Liver (tissue), 10 donors: ENCODE measurements at places on chromosomes 4 and X. TPM values are rescaled to one million over a fixed set of nuclear protein-coding genes. Genes with fewer than 3 reads are reported as not detected.

DNA sequence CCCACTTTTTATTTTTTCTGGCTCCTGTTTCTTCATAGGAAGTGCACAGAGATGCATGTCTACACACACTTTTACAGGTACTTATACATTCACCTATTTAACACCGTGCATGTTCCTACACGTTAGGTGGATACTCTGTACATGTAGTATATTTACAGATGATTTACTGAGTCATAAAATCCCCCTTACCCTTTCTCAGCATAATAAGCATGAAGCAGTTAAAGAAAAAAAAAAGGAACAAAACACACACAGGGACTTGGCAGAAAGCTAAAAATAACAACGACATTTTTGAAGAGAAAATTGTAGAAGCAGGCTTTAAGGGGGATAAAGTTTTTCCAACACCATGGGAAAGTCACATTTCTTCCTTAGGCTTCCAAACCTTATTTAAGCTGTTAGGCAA, 96.4 kb upstream of the IQCM start:
- DNase-seq: no peak

DNA sequence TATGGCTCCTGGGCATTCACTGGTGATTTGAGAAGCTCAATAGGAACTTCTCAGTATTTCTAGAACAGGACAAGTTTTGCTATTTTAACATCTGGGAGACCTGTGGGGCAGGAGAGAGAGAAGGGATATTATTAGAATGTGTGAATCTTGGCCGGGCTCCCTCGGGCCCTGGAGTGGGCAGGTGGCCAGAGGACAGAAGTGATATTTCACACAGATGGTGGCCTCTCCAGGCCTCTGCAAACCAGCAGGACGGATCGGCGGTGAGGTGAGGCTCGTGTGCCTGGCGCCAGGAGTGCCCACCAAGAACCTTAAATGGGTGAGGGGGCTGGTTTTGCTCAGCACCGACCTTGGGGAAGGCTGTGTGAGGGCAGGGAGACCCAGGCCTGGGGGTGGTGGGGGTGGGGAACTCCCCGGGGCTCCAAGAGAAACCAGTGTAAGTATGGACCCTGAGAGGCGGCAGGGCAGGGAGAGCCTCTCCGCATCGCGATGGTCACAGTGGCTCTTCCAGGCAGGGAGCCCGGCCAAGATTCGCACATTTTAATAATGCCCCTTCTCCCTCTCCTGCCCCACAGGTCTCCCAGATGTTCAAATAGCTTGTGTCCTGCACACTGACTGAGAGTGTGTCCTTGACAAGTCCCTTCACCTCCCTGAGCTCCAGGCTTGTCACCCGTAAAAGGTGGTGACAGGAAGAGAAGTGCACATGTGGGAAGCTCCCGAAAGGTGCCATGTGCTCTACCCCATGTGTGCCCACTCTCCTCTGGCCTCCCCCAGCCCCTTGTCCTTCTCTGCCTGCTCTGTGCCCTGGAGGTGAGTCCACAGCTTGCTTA, 64.9 kb downstream of the SORCS2 start:
- no peak for DNase-seq

DNA sequence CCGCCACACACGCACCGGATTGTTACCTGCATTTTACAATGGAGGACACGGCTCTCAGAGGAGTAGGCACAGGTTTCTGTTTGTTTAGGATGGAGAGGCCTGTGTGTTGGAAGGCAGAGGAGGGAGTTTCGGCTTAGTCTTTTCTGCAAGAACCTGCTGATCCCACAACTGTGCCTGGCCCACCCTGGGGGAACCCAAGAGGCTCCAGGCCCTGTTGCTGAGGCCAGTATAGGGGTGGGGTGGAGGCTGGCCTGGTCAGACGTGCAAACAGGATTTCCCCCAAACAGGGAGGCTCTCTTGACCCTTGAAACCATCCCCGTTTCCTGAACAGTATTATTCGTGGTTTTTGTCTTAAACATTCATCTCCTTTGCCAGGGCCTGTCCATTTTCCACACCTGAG, 772 bp upstream of the SLC49A3 start:
- DNase-seq: no peak

DNA sequence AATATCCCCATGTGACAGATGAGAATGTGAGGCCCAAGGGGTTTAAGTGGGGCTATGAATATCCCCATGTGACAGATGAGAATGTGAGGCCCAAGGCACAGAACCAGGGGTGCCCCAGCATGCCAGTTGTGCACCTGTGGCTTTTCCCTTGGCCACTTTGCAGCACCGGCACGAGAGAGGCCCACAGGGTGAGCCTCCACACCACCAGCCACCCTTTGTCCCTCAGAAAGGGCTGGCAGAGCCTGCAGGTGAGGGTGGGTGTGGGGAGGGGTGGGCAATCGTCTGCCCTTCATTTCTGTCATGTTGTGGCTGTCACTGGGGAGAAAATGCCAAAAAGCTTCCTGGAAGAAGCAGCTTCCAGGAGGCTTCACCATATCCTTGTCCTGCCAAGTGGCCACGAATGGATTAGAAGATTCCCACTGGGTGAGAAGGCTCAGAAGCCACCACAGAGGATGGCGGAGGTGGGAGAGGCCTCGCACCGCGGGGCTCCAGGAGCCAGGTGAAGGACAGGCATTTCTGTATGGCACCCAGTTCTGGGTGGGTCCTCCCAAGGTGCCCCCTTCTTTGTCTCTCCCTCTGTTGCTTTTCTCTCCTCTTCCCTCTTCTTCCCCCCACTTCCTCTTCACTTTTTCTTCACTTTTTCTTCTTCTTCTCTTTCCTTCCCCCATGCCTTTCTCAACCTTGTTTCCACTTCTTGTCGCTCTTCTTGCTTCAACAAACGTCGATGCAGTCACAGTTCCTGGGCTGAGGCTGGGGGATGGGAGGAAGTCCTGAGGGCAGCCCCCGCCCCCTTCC, 469 bp upstream of the GPR78 start:
- DNase-seq: no peak

DNA sequence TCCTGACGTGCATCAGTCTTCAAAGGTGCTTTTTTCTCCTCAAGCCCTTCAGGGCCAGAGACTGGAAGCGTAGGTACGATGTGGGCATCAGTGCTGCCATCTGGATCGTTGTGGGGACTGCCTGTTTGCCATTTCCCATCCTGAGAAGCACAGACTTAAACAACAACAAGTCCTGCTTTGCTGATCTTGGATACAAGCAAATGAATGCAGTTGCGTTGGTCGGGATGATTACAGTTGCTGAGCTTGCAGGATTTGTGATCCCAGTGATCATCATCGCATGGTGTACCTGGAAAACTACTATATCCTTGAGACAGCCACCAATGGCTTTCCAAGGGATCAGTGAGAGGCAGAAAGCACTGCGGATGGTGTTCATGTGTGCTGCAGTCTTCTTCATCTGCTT, 15.7 kb downstream of the P2RY10 start:
- no peak for DNase-seq

GRCh38 chrX:103554687-103555424, 30.5 kb upstream of the TCEAL4 start:
- peak; percentile 46 for DNase-seq

GRCh38 chr4:52949336-52949735, 87.2 kb downstream of the RASL11B start:
- no peak for DNase-seq

DNA sequence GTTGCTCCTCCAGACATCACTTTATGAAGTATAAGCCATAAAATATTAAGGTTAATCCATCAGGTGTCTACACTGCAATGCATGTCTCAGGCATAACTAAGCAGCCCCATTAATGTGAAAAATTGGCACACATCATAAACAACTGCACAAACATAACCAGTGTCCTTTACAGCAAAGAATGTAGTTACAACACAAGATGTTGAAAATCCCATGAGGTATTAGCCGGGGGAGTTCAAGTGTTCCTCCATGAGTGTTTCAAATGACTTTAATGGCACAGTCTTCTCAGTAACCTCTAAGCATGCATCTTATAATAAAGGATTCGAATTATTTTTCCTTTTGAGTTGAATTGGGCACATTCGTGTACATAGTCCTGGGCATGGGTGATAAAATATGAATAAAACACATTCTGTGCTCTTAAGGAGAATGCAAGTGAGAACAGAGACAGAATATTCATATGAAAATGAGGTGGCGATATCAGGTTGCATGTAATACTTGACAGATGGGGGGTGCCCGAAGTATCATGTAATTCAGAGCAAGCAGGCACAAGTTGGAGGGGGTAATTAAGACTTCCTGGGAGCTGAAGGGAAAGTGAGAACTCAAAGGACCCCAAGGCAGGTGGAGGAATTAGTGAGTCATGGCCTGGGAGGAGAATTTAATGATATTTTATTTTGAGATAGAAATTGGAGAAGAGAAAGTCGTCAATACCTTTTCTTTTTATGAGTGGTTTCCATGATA, 18.2 kb upstream of the VCX2 start:
- no peak for DNase-seq

Gene MAGEA8
- polyA plus RNA-seq: not detected

Gene HTN3
- not detected for polyA plus RNA-seq

Gene SMIM10
- 0.53 TPM for polyA plus RNA-seq

Gene GAGE12E
- not detected for polyA plus RNA-seq

Gene CNGA2
- not detected for polyA plus RNA-seq

Gene BMPR1B
- 0.27 TPM for polyA plus RNA-seq

Gene PPEF2
- polyA plus RNA-seq: not detected

Gene KIAA0232
- polyA plus RNA-seq: 11.4 TPM

Gene C1QTNF7
- 0.55 TPM for polyA plus RNA-seq
